T-helper 2 cell treated with Interferon-gamma antibody and Interleukin-4, amounts not matched to agents 100 ng/mL and 5 ng/mL, for 36 hours (primary cell): ENCODE measurements at places on chromosomes 7 and 10. TPM values are rescaled to one million over a fixed set of nuclear protein-coding genes. Genes with fewer than 3 reads are reported as not detected.

Gene HOXA9
- total RNA-seq: not detected in 2 replicates

Gene CTNNA3
- 0.32 TPM in 1 of 2 replicates, not detected in the other for total RNA-seq

Gene HOXA11
- not detected in 2 replicates for total RNA-seq

Gene ASB10
- not detected in 2 replicates for total RNA-seq

Gene NUTM2B
- 1.5 and 1.7 TPM in 2 replicates for total RNA-seq

Gene PON3
- 0.25 TPM in 1 of 2 replicates, not detected in the other for total RNA-seq

Gene CDH23
- 4.2 and 4.8 TPM in 2 replicates for total RNA-seq

Gene SNCG
- not detected in 2 replicates for total RNA-seq

Gene MAGI2
- total RNA-seq: 0.05 TPM in 1 of 2 replicates, not detected in the other

Gene LIPM
- not detected in 2 replicates for total RNA-seq

Gene SLC37A3
- total RNA-seq: 49.8 and 51.7 TPM in 2 replicates

Gene JAZF1
- 1.5 and 2.5 TPM in 2 replicates for total RNA-seq

Gene C10orf67
- not detected in 2 replicates for total RNA-seq

Gene TUBAL3
- not detected in 2 replicates for total RNA-seq
